ENCODE measurements at places on chromosomes 1 and 21. TPM values are rescaled to one million over a fixed set of nuclear protein-coding genes. Genes with fewer than 3 reads are reported as not detected.

The DYRK3 gene
- 4.7 TPM for total RNA-seq

The PGLYRP4 gene
- not detected for total RNA-seq

The BSND gene
- total RNA-seq, result 0.17 TPM

The ZBTB37 gene
- total RNA-seq, result 12.0 TPM

DNA sequence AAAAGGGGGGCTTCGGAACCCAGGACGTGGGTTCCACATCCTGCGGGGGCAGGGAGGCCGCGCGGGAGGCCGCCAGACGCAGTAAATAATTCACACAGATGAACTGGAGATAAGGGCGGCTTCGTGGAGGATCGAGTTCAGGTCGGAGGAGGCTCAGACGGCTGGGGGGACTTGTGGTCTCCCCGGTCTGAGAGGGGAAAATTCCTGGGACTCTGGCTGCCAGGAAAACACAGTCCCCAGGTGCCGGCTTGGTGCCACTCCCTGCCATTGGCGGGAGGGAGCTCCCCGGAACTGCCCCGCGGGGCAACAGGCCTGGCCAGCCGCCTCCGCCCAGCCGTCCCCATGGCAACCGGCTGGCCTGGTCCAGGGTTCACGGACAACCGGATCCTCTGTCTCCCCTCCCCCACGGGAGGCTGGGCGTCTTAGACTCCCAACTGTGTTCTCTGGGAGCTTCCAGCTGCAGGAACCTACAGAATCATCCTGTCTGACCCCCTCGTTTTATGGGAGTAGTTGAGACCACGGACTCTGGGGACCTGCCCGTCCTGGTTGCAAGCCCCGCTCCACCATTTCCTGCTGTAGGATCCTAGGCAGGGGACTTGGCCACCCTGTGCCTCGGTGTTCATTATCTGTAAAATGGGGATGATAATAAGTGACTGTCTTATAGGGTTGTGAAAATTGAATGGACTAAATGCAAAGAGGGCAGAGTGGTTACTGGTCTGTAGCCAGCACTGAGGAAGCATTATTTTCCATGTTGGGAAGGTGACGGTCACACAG is 9.6 kb downstream of the CAMK2N1 start:
- peak; percentile 76 for DNase-seq

- no peak for DNase-seq
Measured at GRCh38 chr1:15936025-15936424, 39.9 kb downstream of the ZBTB17 start.

GRCh38 chr1:150069923-150070322 is 2.3 kb downstream of the VPS45 start:
- no peak for DNase-seq

- DNase-seq, result no peak
Measured at GRCh38 chr1:160708801-160709200, 2.8 kb downstream of the CD48 start.

Measured in H9 (cell line).